Activated gamma-delta T cell (primary cell): ENCODE measurements at places on chromosomes 4 and X.
A peak's percentile ranks its signal among the peaks of the same experiment; 100 is the strongest.

DNA sequence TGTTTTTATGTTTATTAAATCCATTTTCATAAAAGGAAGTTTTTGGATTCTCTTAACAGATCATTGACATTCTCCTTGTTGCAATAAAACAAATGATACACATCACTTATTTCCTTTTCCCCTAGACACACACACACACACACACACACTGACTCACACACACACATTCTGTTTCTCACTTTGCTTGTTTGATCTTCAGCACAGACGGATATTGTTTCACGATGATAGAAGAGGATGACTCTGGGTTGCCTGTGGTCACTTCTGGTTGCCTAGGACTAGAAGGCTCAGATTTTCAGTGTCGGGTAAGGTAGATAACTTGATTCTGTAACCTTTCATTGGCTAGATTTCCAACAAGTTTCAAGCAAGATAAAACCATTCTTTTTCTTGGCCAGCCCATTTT is 356.8 kb downstream of the BMPR1B start:
- DNase-seq, result no peak

DNA sequence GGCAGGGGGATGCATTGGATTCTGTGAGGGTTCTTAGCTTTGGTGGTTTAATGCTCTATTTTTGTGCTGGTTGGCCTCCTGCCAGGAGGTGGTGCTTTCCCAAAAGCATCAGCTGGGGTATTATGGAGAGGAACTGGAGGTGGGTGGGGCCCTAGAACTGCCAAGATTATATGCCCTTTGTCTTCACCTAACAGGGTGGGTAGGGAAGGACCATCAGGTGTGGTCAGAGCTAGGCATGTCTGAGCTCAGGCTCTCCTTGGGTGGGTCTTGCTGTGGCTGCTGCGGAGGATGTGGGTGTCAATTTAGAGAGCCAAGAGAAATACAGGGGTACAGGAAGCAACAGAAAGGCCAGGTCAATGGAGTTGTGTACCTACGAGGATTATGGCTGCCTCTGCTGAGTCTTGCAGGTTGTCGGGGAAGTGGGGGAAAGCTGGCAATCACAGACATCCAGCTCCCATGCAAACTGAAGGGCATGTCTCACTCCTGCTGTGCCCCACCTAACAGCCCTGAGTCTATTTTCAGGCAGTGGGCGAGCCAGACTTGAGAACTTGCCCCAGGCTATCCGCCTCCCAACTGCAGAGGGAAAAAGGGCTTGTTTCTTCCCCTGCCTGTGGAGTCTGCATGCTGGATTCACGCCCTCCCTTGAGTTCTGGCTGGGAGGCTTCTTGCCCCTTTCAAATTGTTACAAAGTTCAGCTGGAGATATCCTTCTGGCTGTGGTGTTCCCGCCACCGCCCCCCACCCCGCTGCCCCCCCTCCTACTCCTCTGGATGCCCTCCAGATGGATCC is 212.0 kb downstream of the COMMD8 start:
- DNase-seq, result no peak

- DNase-seq, result no peak
Measured at GRCh38 chrX:43003939-43004338, 226.0 kb upstream of the PPP1R2C start.

- DNase-seq, result no peak
Measured at GRCh38 chr4:86294883-86295282, 65.0 kb downstream of the MAPK10 start.

- DNase-seq, result no peak
Measured at GRCh38 chr4:86100539-86101215, 259.2 kb downstream of the MAPK10 start.

GRCh38 chr4:33357121-33357520 is 2637.0 kb downstream of the PCDH7 start:
- DNase-seq, result no peak

- DNase-seq, result no peak
Measured at GRCh38 chrX:130834149-130834548, 68.9 kb downstream of the ENOX2 start.

GRCh38 chr4:41887821-41888686 is 47.2 kb upstream of the TMEM33 start:
- no peak for DNase-seq

- DNase-seq, result no peak
Measured at GRCh38 chr4:5118091-5118786, 67.0 kb downstream of the STK32B start.

DNA sequence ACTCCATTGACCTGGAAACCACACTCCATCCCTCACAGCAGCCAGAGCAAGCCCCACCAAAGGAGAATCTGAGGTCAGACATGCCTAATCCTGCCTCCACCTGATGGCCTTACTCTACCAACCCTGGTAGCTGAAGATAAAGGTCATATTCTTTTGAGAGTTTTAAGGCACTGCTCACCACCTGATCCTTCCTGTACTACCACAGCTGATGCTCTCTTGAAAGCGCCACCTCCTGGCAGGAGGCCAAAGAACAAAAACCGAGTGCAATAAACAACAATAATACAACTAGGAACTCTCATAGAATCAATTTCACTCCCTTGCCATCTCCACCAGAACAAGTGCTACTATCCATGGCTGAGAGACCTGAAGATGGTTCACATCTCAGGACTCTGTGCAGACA is 301.6 kb downstream of the NAF1 start:
- DNase-seq, result no peak

DNA sequence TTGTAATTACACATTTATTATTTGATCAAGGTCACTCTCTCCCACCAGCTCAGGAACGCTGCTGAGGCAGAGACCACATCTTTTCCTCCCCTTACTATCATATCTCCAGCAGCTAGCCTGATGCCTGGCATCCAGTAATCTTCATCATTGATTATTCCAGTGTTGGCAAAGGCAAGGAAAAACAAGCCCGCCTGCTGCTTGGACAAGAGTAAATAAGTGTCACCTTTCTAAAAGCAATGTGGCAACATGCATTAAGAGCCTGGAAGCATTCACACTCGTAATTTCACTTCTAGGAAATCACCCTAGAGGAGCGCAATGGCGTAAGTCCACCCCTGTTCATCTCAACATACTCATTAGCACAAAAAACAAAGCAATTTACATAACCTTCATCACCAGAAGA is 54.8 kb downstream of the APLN start:
- no peak for DNase-seq

DNA sequence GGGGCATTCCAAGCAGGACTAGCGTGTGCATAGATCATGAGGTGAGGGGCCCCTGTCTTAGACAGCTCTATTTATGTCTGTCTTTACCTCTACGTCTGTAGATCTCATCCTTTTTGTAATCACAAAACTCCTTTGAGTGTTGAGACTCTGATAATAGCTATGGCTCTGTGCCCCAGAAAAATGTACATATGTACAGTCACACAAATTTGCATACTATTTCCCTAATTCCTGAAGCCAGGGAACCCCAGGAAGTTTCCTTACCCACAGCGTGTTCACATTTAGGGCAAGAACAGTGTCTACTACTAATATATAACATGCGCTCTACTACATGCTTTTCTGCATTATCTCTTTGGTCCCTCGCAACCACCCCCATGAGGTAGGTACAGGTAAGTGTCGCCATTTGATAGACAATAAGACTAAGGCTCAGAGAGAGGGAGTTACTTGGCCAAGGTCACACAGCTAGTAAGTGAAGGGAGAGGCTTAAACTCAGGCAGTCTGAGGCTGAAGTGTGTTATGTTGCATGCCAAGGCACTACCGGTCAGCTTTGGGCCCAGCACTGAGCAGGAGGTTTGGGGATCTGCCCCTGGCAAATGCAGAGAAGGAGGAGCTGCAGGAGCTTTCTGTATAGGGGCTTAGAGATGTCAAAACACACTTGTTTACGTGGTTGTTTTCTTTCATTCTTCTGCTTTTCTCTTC is 21.0 kb upstream of the CITED1 start:
- no peak for DNase-seq

DNA sequence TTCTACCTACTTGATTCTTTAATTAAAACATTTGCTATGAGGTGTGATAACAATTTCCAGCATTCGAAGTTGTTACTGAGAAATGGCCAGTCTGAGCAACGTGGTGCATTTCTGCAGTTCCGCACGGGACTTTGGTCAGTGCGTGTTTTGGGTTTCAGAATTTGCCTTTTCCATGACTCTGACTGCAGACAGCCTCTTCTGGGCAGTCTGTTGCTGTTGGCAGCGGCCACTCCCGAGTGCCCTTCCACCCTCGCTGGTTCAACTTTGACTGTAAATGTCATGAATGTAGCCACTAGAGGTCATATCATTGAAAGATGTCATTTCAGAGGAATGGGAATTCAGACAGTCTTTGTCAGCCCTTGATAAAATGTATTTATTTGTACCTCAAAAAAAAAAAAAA is 53.6 kb downstream of the NOP14 start:
- DNase-seq, result no peak

GRCh38 chr4:945274-946102 is 13.2 kb downstream of the TMEM175 start:
- DNase-seq, result no peak

DNA sequence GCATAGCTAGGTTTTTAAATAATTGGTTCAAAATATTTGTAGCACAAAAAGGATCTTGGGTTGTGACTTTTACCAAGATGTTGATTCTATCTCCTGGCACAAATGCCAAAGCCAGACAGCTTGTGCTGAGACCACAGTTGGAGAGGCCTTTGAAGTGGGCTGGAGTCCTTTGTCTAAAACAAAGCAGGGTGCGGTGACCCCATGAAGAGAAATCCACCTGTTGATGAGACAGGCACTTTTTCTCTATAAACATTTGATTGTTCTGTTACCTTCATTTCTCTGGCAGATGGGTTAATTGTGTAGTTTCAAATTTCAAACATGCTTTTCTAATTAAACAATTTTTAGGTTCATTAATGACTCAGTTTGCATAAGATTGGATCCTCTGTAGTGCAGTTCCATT is 56.7 kb downstream of the STOX2 start:
- DNase-seq, result no peak

DNA sequence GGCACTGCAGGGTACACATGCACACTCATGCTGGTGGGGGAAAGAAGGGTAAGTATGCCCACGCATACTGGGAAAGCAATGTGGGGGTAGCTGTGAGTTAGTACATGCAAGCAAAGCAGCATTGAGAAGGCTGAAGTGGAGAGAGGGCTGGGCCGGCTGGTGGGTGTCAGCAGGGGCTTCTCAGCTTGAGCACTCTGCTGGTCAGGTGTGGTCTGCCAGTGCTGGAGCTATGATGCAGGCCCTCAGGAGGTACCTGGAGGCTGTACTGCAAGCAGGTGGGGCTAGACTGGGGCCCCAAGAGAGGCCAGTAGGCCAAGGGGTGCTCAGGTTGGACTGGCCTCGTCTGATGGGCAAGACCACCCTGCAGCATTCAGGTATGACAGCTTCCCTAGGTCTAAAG is 61.9 kb upstream of the SERPINA7 start:
- DNase-seq, result no peak

DNA sequence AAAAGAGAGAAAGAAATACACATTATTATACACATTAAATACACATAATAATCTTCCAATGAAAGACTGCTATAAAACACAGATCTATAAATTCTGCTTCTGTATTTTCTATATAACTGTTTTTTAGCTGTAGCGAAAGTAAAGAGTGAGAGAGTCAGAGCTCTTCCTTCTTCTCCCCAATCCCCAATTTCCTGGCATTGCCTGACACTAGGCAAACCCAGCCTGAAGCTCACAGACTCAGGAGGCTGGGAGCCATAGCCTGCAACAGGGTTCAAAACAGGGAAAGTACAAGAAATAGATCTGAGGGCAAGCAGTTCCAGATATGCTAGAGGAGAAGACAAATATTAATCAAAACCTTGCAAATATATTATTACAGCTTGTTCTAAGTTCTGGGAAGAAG is 201.6 kb downstream of the HNRNPD start:
- DNase-seq, result no peak

DNA sequence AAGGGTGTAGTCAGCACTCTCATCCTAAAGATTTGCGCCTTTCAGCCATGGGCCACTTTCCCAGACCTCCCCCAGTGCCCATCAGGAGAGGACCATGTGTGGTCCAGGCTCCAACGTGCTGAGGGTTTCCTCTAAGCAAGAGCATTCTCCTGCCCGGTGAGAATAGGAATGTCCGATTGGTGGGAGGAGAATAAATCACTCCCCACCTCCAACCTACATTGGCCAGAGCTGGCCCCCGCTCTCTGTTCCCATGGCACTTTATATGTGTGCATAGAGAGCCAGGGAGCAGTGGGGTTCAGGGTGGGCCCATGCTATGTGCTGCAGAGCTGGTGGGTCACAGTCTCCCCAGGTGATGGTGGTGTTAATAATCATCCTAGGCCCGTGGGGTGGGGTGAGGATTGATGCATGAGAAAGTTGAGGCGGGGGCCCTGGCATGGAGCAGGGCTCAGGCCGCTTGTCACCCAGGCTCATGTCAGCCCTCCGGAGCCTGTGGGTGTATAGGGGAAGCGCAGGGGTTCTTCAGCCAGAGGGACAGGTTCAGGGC is 6.8 kb upstream of the SORCS2 start:
- DNase-seq, result no peak

DNA sequence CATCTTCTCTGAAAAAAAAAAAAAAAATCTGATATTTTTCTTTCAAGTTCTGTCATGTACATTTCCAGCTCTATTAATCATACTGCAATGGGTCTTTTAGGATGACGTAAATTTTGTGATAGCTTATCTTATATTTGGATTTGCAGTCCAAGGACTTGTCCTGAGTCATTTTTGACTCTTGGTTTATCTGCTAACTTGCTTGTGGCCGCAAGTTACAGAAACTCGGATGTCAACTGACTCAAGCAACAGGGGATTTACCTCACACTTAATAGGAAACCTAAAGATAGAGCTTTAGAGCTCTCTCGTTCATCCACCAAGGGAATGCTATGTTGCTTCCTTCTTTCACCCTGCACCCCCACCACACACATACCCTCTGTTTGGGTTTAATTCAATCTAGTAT is 1433.8 kb upstream of the TENM3 start:
- no peak for DNase-seq

DNA sequence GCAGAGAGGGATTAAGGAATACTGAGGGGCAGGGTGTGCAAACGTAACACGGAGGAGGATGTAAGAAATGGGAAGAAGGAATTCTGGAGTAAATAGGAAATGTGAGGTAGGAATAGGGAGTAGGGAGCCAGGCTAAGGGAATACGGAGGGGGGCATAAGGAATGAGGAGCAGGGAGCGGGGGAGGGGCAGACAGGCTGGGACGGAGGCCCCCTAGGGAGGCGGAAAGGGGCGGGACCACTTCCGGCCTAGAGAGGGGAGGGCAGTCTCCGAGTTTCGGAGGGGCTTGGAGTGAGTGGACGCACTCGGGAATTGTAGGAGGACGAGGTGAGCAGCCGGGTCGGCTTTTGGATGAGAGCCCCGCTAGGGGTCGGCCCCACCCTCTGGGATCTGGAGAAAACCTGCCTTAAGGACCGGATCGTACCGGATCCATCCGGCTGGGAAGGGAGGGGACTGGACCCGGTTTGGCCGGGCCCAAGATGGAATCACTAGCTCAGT is 612 bp downstream of the MAGED2 start:
- DNase-seq, result peak; percentile 12

DNA sequence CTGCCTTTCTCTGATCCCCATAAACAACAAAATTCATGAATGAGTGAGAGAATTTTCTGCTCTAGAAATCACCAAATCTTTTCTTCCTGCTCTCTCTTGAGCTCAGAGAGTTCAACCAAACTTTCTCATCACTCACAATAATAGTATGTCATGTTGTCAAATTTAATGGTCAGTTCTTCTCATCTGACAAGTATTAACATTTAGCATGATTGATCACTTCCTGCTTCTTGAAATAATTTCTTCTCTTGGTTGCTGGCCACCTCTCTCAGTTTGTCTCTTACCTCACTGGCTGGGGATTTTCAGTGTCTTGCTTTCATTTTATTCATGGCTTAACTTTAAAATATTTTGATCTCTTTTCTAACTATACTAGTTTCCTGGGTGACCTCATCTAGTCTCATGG is 25.5 kb upstream of the FGF5 start:
- no peak for DNase-seq
